Stimulated activated CD4-positive, alpha-beta T cell treated with anti-CD3 and anti-CD28 coated beads, Interleukin-4, amount 100 ng/mL, for 24 hours (primary cell): ENCODE measurements at places on chromosomes 3 and 15.

- DNase-seq = no peak
Observed at GRCh38 chr3:131402391-131403039, 20.9 kb downstream of the NUDT16 start.

GRCh38 chr15:84653910-84654688 is at the start of gene WDR73:
WDR73 (minus strand) TSS chr15:84654283; CDS start chr15:84654274, 9 bp downstream.
- peak; percentile 98 for DNase-seq

DNA sequence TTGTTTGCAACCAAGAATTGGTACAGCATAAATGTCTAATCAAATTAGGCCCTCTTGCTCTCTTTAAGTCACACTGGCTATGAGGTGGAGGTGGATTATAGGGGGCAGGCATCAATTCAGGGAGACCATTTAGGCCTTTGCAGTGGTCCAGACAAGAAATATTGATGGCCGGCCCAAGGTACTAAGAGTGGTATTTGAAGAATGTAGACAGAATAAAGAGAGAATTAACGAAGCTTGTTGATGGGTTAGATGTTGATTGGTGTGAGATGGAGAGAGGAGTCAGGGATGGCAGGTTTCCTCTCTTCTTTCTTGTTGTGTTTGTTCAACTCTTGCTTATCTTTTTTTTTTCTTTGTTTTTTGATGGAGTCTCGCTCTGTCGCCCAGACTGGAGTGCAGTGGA is 48.5 kb downstream of the PIK3CA start:
- no peak for DNase-seq

GRCh38 chr3:45199837-45200648 is 26.0 kb downstream of the TMEM158 start:
- no peak for DNase-seq

DNA sequence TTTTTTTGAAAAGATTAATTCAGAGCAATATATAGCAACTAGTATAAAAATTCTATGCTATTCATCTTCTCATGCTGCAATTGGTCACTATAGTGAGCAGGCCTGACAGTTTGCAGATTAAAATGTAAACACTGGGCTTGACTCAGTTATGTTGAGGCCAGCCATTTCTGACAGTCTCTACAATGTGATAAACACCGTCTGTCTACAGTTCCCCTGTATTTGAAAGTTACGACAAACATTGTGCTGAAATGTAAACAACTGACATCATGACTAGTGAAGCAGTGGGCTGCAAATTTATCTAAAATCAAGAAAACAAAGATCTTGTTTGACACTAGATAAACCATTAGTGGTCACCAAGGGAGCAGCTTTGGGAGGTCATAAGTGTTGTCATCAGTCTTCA is 197.4 kb downstream of the ISL2 start:
- no peak for DNase-seq

DNA sequence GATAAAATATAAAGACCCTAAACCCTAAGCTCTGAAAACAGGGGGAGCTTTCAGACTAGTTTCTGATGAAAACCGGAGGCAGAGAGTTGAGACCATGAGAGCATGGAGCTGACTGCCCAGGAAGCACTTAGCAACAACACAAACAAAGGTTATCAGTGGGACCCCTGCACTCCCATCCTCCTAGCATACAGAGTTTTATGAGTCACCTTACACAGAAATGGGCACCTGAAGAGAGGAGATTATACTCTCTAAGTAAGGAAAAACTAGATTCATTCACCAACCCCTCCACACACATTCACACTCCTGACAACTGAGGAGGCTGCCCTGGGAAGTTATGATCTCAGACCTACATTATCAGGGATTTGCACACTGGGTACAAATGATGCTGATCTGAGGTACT is 261.7 kb downstream of the ULK4 start:
- no peak for DNase-seq

DNA sequence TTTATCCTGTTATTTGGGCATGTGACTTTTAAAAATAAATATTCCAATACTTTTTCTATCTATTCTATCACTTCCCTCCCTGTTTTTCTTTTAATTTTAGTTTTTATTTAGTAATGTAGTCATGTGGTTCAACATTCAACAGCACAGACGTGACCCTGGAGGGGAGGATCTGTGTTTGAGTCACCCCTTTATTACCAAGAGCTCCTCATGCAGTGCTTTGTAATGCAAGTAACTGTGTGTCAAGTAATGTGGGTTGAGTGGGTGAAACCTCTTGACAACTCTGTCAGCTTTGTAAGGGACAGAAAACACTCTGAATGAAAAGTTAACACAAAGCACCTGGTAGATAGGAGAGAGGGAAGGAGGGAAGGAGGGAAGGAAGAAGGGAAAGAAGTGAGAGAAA is 89.7 kb upstream of the FGF12 start:
- DNase-seq = peak; percentile 12

- no peak for DNase-seq
Observed at GRCh38 chr3:122799322-122799721, 4.5 kb downstream of the SLC49A4 start.

DNA sequence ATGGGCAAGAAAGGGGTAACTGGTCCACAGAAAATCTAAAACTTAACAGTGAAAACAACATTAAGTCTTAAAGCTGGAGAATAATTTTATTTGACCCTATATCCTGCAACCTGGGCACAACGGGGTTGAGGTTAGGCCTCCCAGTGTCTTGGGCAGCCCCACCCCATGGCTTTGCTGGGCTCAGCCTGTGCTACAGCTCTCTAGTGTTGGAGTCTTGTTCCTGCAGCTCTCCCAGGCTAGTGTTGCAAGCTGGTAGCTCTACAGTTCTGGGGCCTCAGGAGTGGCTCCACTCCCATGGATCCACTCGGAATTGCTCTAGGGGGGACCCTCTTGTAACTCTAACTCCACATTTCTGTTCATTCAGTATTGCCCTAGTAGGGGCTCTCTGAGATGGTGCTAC is 24.9 kb upstream of the GNB4 start:
- DNase-seq = no peak

DNA sequence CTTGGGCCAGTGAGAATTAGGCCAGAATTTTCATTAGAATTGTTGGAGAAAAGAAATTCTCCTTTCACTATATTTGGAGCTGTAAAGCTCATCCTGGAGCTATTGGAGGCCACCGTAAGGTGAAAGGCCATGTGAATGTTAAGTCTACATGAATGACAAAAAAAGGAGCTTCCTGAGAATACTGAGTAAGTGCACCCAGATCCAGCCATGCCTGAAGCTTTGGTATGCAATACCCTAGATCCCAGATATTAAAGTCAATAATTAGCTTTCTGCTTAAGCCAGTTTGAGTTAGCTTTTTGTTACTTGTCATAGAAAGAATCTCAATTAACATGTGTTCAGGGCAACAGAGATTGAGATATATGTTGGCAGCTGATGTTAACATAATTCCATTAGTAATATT is 172.4 kb downstream of the NR1D2 start:
- DNase-seq = no peak

GRCh38 chr15:77178411-77178810 is 107.5 kb upstream of the TSPAN3 start:
- DNase-seq = no peak

DNA sequence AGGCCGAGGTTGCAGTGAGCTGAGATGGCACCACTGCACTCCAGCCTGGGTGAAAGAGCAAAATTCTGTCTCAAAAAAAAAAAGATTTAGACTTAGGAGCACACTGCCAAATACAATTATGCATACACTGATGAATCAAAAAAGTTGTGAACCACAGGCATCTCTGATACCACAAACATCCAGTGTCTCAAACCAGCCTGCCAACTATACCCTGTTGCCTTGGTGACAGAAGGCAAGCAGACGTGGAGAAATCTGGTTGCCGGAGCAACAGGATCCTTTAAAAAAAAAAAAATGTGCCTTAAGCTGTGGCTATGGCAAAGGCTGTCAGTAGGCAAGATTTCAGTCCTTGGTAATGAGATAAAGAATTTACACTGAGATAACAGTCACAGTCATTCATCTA is 202.3 kb downstream of the NEK10 start:
- DNase-seq = no peak

DNA sequence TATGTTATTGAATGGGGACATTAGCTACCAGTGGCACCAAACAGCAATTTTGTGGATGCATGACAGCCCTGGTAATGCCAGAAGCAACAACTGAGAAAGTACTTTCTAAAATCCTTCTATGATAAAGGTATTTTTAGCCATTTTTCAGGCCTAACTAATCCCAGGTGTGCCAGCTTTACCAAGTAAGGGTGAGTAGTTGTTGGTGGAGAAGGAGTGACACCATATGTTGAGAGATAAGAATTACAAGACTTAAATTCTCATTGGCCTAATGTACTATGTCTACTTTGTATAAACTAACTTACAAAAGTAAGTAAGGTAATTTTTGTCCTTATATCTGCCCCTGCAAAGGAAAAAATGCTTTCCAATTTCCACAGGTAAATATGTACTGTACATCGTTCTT is 4.1 kb upstream of the COX17 start:
- no peak for DNase-seq

GRCh38 chr15:39826975-39827374 is 44.3 kb upstream of the FSIP1 start:
- DNase-seq = no peak

DNA sequence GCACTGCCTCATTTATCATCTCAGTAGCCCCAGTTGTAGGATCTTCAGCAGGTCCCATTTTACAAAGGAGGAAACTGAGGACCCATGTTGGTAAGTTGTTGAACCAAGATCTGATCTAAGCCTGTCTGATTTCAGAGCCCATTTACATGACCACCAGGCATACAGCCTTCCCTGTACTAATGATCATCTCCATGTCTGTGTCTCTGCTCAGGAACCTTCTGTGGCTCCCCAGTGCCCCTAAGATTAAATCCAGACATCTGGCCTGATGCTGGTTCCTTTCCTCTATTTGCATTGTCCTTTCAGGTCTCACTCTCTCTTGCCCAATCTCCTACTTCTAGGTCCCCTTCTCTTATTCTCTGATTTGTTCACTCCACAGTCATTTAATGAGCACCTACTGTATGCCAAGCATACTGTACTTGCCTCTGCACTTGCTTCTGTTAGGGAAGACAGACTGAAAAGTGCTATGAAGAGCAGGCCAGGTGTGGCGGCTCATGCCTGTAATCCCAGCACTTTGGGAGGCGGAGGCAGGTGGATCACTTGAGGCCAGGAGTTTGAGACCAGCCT is 32.4 kb downstream of the ATP2B2 start:
- no peak for DNase-seq

DNA sequence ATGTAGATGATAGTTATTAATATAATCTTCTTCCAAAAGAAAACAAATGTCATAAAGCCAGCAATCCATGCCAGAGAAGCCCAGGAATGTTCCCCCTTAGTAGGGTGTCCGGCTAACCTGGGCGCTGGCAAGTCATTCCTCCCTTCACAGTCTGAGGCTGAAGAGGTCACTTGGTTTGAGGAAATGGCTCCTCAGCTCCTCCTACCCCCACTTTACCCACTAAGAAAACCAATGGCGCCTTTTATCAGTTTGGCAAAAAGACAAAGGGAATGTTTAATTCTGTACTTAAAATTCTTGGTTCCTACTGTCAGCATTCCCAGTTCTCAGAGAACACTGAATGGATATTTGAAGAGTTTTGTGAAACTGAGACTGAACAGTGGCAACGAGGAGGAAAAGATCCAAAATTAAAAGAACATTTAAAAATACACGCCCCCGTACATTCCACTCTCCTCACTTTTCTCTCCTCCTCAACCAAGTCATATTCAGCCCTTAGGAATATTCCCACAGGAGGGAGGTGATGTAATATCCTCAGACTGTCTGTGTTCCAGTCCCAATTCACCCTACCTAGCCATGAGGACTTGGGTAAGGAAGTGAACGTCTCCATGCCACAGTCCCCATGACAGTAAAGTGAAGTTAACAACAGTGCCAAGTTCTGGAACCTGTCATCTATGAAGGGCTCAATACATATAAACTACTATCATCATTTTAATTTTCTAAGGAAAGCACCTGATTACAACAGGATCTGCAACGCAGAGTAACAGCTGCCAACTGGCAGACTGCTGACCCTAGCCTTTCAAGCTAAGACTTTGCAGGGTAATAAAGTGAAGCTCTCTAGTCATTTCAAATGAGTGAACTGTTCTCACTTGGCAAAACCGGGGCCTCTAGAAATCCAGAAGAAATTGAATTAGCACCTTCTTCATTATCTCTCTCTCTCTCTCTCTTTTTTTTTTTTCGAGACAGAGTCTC is 234.5 kb upstream of the ICE2 start:
- DNase-seq = no peak

GRCh38 chr3:49813497-49814174 is at the start of gene UBA7:
UBA7 (minus strand) TSS chr3:49813953; CDS start chr3:49813787, 166 bp downstream.
- DNase-seq = peak; percentile 33

DNA sequence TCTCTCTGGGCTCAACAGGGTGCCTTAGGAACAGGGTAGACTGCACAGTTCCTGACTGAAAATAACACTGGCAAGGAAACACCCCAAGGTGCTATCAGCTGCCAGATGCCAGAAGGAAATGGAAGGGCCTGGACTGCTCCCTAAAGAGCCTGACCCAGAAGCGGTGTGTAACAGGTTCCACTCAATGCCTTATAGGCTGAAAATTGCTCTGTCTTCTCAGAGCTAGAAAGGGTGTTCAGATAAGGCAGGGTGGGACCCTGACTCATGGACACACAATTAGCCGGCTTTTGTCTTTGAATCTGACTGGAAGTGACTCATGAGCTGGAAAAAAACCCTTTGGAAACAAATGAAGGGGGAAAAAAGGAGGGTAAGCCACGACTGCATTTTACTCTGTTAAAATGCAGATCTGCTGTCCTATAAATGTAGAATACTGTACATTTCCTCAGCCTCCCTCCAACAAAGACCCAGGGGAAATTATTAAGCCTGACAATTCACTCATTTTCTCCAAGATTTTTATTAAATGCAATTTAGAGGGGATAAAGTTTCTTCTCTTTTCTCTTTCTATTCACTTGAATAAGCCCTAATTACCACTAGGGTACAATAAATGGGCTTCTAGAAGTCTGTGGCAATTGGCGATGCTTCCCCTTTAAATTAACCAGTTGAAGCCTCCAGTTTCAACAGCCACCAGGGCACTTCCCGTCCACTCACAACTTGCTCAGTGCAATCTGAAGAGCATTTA is 160.2 kb upstream of the TBL1XR1 start:
- peak; percentile 34 for DNase-seq

DNA sequence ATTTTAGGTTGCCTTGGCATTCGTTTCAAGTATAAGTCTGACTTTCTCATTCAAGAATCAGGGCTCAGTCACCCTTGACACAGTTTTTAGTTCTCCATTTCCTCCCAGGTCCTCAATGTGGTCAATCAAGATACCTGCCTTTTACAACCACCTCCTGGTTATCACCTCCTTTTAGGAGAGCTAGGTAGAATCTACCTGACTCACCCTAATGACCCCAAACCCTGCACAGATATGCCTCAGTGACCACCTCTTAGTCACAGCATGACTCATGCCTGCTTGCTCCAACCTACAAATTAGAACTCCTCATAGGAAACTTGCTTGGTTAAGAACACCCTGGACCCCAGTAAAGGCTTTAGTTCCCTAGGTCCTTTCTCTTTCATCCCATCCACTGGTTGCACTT is 22.5 kb downstream of the DMXL2 start:
- DNase-seq = no peak
